NCI-H2029 (cell line): ENCODE measurements at places on chromosomes 3 and 15.

- peak; percentile 15 for DNase-seq
These were observed 19.8 kb upstream of the CHCHD6 start for GRCh38 chr3:126684218-126684751.

DNA sequence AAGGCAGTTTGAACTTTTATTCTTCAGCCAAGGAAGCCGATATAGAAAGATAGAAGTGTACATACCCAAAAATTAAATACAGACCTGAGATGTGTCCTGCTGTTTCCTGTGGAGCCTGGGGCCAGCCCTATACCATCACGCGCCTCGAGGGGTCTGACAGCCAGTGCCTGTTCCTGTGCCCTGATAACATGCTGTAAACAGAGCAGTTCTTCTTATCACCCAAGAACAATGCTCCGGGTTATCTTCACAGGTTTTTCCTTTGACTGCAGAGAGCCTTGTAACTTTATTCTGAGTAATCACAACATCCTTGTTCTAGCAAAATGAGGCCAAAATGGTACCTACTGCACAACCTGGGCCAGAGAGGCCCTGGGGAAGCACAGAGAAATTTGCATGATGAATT, 289.7 kb upstream of the CHRM5 start:
- no peak for DNase-seq

- DNase-seq, result peak; percentile 94
These were observed 36.5 kb upstream of the RAB11A start for GRCh38 chr15:65832549-65833364.

DNA sequence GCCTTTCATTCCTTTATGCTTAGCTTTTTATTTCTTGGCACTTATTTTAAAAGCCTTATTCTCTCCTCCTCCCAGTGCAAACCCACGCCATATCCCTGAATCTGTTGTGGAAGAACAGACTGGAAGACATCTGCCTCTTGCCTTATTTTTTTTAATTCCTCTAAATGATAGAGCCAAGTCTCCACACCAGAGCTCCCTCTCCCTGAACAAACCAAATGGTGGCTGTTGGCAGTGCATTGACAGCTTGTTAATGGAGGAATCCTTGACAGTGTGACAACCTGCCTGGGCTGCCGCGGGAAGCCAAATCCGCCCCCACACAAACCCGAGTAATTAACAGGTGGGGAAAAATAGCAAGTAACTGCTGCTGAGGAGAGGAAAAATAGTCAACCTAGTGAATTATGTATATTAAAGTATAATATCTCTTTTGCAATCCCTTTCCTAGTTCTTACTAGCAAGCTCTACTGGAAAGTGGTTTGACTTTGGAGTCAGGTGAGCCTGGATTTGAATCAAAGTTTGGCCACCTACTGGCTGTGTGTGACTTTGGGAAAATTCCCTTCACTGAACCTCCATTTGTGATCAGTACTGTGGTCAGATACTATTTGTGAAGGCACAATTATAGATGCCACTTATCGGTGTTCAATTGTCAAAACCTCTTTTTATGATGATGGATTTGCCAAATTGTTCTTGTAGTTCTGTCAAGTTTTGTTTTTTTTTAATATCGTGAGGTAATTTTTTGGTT, 589.6 kb downstream of the PDCD6IP start:
- no peak for DNase-seq

DNA sequence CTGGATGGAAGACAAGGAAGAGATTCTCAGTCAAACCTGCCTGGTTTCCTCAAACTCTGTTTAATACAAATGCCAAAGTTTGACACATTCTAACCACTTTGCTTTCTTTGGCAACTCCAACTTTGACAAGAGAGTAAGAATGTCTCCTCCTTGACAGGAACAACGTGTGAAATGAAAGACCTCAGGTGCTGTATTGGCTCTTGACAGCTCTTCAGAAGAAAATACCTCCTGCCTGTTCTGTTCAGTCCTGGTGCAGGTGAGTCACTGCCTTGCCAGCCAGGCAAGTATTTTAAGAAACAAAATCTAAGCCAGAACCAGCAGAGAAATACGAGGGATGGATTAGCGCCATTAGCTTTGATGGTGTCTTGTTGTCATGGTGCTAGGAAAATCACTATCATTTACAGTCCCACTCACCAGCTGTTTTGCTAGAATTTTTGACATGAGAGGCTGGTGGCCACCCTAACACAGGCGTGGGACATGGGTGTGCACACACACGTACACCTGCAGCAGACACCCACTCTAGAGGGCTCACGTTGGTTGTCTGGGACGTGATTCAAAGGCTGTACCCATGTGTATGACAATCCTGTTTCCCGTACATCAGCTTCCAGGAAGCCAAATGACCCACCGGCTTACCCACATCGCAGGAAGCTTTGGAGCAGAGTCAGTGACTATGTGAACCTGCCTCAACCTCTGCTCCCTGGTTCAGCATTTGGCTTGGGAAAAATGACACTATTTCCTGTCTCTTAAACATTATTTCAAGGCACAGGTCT, 60.4 kb downstream of the CCNL1 start:
- no peak for DNase-seq

GRCh38 chr3:84108442-84108971, 850.3 kb upstream of the CADM2 start:
- no peak for DNase-seq
